NCI-H82 (cell line): ENCODE measurements at places on chromosomes 11 and 22.

- DNase-seq = no peak
Observed at GRCh38 chr22:33053323-33053722, 4.9 kb downstream of the SYN3 start.

DNA sequence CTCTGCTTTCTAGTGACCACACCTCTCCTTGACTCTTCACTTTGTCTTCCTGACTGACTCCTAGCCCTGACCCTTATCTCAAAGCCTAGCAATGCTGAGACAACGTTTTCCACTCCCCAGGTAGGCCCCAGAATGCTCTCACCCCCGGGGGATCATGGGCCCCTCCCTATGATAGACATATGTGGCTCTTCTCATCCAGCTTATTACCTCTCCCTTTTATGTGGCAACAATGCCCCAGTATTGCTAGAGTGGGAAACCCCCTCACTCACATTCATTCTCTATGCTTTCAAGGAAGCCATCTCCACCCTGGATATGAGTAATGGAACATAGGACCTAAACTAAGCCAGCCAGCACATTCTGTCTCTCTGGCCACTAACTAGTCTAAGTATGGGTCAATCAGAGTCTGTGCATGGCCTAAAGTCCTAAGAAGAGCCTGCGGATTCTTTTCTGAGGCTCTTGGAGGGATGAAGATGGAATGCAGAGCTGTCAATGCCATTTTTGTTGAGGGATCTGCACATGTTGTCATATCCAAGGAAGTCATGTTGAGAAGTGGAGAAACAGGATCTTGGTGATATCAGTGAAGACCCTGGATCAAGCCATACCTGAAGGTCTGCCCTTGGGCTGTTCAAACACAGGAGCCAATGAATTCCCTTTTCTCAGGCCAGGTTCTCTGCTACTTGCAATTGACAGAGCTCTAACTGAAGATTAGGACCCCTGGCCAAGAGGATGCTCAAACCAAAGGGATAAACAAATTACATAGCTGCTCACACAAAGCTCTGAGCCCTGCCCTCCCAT lies 79.8 kb upstream of the GRK3 start:
- DNase-seq = no peak

DNA sequence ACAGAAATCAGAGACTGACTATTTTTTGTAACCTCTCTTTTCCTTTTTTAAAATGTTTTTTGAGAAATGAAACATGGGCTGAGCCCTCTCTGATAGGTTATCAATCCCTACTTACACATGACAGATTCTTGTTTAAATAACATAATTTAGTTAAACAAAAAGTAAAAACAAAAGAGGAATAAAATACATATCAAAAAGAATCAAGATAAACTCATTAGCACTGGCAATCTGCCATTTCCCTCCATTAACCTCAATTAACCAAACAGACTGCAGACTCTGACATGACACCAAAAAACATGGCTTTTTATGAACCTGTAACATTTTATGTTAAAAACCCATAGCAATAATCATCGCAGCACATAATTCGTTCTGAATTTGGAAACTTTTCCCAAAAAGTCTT lies 284.4 kb upstream of the MTNR1B start:
- DNase-seq = peak; percentile 15

- DNase-seq = no peak
Observed at GRCh38 chr11:131944736-131945135, 574.3 kb downstream of the NTM start.

- no peak for DNase-seq
Observed at GRCh38 chr11:65790104-65790901, 3.4 kb downstream of the OVOL1 start.

DNA sequence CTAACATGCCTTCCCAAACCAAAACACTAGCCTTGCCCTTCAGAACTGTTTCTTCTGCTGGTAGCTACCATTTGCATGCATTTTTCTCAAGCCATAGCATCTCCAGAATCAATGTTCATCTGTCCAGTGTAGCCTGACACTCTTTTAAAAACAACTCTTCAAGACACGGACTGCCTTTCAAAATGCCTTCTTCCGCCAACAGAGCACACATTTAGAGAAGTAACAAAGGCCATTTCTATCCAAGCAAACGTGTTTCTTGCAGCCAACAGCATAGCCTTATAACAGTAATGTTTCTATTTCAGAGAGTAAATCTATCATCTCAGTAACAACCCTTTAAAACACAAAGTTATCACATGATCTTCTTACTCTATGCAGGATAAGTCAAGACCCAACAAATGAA lies 143.3 kb upstream of the MTMR2 start:
- DNase-seq = no peak

- DNase-seq = no peak
Observed at GRCh38 chr11:81647374-81647773, 1086.3 kb downstream of the FAM181B start.

- DNase-seq = peak; percentile 42
Observed at GRCh38 chr11:128021349-128022006, 565.9 kb downstream of the ETS1 start.

GRCh38 chr11:35287344-35287890 lies 131.9 kb downstream of the SLC1A2 start:
- DNase-seq = no peak

DNA sequence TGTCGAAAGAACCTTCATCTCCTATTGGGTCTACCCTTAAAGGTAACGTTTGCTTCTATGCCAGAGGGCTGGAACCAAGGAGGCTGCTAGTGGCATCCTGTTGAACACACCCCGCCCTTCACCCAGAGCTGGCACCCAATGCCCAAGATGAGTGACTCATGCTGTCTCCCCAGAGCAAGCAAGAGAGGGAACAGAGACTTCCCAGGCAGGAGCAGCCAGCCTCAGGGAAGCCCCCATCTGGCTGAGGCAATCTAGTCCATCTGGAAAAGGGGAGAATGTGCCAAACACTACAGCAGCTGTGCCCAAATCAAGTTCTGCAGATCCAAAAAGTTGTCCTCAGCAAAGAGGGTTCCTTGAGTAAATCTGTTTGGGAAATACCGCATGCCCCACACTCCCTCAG lies 91.9 kb upstream of the TP53I11 start:
- no peak for DNase-seq

DNA sequence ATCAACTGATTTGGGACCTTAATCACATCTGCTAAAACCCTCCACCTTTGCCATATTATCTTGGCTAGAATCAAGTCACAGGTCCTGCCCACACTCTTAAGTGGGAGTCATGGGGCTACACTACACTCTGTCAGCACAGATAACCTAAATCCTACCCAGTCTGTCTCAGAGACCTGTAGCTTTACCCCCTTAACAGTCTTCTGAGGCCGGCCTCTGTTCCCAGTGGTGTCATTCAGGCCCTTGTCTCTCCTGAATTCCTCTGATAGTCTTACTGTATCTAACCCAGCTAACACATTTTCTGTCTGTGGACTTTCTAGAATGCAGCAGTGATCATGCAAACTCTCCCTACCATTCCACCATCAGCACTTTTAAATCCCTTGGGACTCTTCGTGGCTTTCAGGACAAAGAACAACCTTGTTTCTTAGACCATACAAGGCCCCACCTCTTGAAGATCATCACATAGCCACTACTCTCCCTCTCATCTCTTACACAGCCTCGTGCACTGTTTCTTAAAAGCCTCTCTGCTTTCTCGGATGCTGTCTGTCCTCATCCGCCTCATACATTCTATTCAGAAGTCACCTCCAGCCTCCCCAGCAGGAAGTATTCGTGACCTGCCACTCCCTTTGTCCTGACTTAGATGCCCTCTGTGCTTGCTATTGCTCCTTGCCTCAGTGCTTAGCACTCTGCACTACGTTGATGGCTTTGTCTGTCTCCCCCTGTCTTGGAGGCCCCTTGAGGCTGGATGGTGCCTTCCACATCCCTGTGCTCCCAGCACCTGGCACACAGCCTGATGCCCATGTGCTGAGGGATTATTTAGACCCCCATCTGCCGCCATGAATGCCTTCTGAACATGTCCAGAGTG lies 57.9 kb downstream of the PANX1 start:
- no peak for DNase-seq

DNA sequence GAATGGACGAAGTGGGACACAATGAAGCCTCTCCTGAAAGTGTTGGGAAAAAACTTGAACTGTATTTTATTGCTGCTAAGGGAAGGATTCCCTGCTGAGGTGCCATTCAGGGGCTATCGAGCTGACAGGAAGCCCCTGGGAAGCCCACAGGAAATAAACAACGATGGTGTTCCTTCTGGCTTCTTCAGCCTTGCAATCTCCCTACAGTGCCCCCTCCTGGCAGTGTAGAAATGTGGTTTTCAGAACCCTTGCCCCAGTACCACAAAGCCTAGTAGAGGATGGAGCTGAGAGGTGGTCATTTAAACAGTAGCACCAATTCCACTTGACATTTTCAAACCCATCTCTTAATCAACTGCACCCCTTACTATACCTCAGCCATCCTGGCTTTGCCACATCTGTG lies 676.7 kb upstream of the ARHGAP42 start:
- no peak for DNase-seq

- DNase-seq = no peak
Observed at GRCh38 chr11:63375434-63375833, 5.8 kb downstream of the SLC22A9 start.

GRCh38 chr11:76668362-76669155 lies 2.0 kb downstream of the LRRC32 start:
- no peak for DNase-seq

- DNase-seq = no peak
Observed at GRCh38 chr22:29758959-29759358, 7.8 kb downstream of the ZMAT5 start.

- no peak for DNase-seq
Observed at GRCh38 chr11:118216621-118217481, 8.0 kb downstream of the JAML start.

- DNase-seq = no peak
Observed at GRCh38 chr22:25402501-25403283, 161.8 kb upstream of the GRK3 start.
